ENCODE measurements at places on chromosomes 11 and 22.
A peak's percentile ranks its signal among the peaks of the same experiment; 100 is the strongest.

GRCh38 chr11:46894961-46895360 lies 23.4 kb downstream of the LRP4 start:
- no peak for DNase-seq

GRCh38 chr22:27719535-27720227 lies 81.9 kb downstream of the MN1 start:
- no peak for DNase-seq

- DNase-seq, result no peak
These were observed 2.4 kb downstream of the VPS37C start for GRCh38 chr11:61158691-61159381.

DNA sequence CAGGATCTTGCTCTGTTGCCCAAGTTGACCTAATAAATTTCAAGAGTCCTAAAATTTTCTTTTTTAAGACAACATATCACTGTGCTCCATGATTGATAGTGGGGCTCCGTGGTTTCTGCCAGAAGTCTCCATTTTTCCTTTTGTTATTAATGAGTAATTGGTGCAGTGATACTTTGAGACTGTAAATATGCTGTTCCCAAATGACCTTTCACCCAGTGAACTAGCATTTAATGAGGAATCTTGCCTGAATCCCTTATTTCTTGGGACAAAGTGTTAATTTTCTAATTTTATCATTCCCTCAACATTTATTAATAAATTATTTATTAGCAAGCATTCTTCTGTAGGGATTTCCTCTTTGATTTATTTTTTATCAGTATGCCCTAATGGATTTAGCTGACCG lies 2.3 kb upstream of the DHCR7 start:
- DNase-seq, result no peak

DNA sequence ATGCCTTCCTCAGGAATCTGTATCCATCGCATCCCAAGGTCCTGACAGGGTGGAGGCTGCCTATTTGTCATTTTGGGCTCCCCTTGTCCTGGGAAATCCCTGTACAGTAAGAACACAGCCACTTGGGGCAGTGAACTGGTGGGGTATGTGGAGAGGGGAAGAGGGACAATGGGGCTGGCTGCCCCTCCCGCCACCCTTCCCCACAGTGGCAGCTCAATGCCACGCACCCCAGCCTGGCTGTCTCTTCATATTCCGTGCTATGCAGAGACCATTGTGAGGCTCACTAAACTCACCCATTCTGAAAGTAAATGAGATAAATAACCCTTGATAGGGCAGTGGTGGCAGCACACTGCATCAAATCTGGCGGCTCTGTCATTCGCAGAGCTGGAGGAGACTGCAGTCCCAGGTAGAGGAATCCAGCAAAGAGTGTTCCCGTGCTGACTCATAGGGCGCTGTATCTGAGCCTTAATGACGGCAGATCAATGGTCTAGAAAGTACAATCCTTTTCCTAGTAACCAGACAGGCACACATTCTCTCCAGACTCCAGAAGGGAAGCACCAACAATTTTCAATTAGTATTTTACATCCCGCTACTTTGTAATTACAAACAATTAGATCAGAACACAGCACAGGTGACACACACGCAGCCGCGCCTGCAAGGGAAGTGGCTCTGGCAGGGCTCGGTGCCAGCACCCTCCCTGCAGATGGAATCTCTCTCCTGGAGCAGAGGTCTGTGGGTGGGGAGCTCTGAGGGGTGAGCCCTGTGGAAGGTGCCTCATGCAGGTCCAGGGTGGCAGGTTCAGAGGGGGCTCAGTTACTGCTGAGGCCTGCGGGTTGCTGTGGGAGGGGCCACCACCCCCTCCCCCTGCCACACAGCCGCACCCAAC lies 167.9 kb upstream of the B3GAT1 start:
- DNase-seq, result peak; percentile 21

Data from urothelium cell line (cell line).